T-helper 2 cell (primary cell): ENCODE measurements at places on chromosomes 4 and X.

GRCh38 chr4:184163813-184164212 is 53.9 kb downstream of the ENPP6 start:
- peak; percentile 31 for DNase-seq

GRCh38 chr4:176467001-176467400 is 147.2 kb downstream of the SPCS3 start:
- no peak for DNase-seq

DNA sequence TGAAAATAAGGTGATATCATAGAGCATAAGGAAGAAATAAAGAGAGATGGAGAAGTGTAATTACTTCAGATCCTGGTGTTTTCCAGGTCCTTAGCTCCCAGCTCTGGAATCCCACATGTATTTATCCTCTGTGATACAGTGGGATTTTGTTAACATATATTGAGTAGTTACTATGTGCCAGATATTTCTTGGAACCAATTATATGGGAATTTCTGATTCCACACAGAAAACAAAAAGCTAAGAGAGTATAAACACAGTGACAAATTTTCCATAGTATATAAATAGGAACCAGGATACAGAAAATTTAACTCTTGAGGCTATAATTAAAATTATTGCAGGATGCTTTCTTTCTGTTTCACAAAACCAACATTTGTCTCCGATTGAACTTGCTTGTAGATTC is 1067.5 kb downstream of the PCDH7 start:
- no peak for DNase-seq

DNA sequence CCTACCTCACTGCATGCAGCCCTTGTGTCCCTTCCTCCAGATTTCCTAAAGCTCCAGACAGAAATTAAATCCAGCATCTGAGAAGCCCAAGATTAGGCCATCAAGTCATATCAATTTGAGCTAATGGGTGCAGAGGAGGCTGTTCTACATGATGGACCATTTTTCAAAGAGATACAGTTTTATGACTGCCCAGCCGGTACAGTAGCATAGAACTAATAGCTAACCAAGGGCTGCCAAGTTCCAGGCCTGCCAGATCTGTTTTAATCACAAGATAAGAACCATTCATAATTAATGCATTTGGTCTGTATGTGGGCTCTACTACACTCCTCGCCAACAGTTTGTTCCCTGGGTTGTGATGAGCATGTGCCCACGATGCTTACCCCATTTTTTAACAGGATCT is 73.9 kb upstream of the PLAC1 start:
- DNase-seq: no peak

DNA sequence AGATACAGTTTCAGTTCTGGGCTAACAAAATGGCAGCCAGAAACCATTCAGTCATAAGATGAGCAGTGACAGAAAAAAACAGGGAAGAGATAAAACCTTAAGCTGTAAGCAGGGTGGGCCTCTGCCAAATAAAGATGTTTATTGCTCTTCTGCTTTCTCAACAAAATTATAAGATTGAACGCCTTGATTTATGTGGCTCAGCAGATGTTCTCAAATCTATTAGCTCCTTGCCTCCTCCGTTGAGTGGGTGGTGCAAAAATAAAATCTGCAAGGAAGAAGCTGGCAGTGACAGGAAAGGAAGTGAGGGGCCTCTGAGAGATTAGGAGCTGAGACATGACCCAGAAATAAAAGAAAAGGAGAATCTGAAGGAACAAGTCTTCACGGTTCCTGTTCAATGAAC is 206.6 kb downstream of the PTTG2 start:
- DNase-seq: no peak

DNA sequence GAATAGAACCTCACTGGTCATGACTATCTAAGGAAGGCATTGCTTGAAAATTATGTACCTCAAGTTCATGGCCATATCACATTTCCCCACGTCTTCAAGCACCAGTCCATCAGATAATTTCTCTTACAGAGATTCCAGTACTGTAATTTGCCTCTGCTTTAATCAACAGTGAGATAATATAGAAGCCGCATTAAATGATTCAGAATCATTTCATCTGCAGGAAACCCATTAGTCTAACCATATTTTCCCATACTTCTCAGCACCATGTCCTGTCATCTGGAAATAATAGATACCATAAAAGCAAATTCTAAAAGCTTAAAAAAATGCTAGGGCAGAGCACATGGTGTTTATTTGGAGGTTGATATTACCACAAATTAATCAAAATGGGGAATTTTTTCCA is 310.3 kb upstream of the SLIT2 start:
- DNase-seq: no peak

- no peak for DNase-seq
Observed at GRCh38 chr4:158538911-158539310, 17.2 kb downstream of the RXFP1 start.

- no peak for DNase-seq
Observed at GRCh38 chr4:99968330-99968729, 18.3 kb upstream of the H2AZ1 start.

DNA sequence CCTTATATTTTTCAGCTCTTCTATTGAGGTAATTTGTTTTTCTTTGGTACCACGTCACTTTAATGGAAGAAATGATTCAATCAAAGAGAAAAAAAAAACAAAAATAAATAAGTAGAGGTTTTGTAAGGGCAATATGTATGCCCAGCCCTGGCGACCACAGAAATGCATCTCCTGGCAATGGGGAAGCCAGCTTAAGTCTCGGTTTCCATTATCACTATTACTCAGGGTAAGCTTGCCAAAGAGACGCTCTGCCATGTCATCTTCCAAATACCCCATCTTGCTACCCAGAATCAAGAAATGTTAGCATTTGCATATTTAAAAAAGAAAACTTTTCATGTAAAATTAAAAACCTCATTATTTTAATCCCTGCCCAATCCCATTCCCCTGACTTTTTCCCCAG is 68.8 kb downstream of the FAM47C start:
- no peak for DNase-seq

- DNase-seq: no peak
Observed at GRCh38 chr4:99625369-99625768, 32.3 kb downstream of the C4orf54 start.

DNA sequence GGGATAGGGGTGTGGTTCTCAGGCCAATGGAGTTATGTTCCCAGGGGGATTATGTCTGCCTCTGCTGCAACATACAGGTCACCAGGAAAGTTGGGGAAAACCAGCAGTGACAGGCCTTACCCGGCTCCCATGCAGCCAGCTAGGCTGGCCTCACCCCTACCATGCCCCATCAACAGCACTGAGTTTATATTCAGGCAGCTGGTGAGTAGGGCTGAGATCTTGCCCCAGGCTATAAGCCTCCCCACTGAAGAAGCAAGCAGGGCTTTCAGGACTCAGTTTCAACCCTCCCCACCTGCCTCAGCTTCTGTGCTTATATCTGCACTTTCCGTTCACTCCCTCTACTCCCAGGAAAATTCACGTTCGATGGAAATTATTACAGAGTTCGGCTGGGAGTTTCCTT is 122.4 kb upstream of the PGRMC2 start:
- DNase-seq: no peak

DNA sequence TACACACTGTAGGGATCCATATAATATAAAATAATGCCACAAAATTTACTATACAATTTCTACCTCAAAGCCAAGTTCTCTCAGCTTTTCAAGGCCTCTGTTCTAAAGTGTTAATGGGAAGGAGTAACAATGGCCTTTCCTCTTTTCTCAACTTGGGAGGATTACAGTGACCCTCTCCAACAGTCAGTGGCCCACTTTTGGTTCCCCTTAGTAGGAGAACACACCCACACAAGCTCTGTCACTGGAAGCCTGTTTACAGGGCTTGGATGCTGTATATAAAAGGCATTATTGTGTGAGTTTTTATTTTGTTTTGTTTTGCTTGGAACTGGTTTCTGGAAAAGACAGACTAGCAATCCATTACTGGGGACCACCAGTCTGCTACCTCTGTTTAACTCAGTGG is 1.8 kb downstream of the ARHGEF6 start:
- DNase-seq: no peak

DNA sequence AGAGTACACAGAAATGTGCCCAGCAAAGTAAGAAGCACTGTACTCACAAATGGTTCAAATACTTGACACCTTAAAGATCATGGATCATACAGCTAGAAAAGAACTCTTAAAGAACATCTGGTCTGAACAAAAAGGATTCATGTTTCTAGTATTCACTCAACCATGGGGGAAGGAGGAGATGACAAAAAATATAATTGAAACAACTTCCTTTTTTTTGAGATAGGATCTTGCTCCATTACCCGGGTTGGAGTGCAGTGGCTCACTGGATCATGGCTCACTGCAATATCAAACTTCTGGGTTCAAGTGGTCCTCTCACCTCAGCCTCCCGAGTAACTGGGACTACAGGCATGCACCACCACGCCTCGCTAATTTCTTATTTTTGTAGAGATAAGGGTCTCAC is 6.0 kb downstream of the DHX15 start:
- DNase-seq: no peak

DNA sequence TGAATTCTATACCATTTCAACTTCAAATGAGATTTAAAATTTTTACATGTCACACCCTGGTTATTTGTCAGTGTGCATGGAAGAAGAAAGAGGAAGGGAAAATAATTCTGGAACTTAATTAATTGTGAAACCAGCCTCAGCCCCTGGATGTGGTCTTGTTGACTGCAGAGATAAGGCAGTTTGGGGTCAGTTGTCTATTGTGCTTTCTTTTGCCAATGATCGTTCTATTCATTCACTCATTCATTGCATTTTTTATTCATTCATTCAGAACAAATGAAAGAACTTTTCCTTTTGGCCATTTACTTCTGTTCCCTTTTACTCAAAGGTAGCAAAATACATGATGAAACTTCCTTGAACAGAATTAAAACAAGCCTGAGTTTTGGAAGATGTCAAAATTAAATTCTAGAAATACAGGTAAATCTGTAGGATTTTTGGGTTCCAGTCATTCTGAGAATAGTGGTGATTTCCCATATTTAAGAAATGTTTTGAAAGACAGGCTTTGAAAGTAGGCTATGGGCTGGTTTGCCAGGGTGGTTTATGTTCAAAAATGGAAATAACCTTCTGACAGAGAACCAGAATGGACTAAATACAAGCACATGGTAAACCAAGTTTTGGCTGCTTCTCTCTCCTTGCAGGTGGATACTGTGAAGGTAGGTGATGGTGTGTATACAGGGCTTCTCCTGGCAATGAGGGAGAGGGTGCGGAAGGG is 35.7 kb downstream of the PARM1 start:
- peak; percentile 11 for DNase-seq

DNA sequence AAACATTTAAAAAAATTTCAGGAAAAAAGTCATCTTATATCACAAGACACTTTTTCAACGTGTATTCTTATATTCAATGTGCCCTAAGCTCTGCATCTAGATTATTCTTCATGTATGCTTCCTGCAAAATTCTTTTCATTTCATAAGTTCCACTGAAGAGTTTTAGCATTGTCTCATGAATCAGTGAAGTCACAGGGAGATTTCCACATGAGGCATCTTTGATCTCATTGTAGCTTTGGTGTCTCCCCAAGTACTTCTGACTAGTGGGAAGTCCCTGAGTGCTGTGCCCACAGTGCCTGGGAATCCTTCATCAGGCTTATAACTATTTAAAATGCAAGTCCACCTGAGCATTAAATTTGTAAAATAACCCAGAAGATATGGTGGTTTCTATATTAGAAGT is 123.8 kb downstream of the MAD2L1 start:
- DNase-seq: no peak

- no peak for DNase-seq
Observed at GRCh38 chrX:22095286-22095685, 63.2 kb downstream of the PHEX start.

GRCh38 chr4:1550122-1551070 is 133.7 kb downstream of the FAM53A start:
- DNase-seq: no peak

DNA sequence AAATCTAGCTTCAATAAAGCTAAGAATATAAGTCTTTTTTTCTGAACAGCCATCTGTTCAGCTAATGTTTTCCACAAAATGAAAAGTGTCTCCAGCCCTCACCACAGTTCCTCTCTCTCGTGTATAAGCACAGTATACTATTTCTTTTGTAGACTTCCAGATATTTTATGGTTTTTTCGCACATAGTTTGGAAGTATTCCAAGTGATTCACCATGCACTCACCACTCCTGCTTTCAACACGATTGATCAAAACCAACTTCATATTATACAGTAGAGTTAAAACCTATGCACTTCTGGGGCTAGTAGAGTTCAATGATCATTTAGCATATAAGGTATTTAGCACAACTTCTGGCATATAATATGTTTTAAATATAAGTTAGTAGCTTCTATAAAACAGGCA is 105.8 kb upstream of the DCAF12L1 start:
- DNase-seq: no peak

GRCh38 chrX:135114392-135114791 is 5.9 kb downstream of the ETDB start:
- DNase-seq: no peak

GRCh38 chr4:151674804-151675391 is 85.9 kb downstream of the GATB start:
- DNase-seq: no peak

DNA sequence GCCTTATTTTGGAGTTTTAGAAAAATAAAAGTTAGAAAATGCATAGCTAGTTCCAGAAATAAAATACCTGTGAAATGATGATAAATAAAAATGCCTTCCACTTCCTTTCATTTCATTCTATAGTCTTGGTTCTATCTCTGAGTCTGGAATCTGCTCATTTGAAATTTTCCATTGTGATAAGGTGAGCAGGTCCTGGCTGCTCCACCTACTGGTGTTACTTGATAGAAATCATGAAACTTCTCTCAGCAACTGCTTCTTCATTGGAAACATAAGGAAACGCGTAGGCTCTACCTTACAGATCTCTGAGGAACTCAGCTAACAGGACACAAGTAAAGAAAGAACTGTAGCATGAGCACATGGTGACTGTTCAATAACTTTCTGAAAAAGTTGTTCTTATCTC is 141.8 kb downstream of the DCHS2 start:
- no peak for DNase-seq

DNA sequence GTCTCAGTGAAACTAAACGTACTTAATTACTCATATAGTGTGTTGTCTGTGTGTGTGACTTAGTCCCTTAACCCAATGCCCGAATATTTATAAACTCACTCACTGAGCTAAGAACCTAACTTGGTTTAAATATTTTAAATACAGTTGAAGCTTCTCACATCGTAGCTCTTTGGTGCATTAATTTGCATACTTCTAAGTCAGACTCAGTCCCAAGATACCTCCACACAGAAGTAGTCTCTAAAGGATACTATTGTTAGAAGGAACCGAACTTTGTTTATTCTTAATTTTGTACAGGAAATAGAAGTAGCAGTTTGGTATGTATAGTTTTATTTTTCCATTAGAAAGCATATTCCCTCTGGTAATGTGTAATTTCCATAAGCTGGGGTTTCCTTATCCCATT is 54.0 kb upstream of the NKAP start:
- no peak for DNase-seq

DNA sequence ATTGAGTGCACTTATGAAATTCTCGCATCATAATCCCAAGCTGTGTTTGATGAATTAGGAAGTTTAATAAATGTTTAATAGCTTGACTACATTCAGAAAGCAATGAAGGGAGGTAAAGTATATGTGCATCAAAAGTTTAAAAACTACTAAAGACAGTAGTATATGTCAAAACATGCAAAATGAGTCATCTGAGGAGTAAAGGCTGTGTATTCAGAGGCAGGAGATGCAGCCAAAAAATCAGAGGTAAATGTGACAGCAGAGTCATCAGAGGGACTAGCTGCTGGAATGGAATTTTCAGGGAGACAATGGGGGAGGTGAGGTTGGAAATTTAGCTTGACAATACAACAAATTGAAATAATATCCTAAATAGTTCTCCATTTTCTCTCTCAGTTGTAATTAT is 127.0 kb upstream of the FUNDC1 start:
- DNase-seq: no peak
